Activated CD8-positive, alpha-beta memory T cell treated with anti-CD3 and anti-CD28 coated beads for 1 hour (primary cell): ENCODE measurements at places on chromosomes 13 and 19.
A peak's percentile ranks its signal among the peaks of the same experiment; 100 is the strongest.

DNA sequence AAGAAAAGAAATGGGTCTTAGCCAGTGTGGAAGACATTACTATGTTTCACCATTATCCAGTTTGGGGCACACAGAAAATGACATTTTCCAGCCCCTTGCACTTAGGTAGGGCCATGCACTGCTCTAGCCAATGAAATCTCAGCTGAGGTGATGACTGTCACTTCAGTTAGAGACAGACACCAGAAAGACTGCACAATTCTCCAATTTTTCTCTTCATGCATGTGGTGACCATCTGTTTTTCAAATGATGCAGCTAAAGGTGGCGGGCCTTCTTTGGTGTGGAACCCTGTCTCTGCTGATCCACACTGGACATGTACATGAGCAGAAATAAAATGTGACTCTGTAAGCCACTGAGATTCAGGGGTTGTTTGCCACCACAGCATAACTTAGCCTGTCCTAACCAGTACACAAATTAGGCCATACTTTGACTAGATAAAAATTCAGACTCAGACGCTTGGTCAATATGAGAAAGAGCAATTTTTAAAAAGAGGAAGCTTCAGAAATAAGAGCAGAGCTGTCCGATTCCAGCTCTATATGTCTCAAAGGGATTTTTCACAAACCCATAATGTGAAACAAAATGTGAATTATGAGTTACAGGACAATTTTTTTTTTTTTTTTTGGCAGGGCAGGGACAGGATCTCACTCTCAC, 6.7 kb downstream of the ZNF565 start:
- no peak for DNase-seq

DNA sequence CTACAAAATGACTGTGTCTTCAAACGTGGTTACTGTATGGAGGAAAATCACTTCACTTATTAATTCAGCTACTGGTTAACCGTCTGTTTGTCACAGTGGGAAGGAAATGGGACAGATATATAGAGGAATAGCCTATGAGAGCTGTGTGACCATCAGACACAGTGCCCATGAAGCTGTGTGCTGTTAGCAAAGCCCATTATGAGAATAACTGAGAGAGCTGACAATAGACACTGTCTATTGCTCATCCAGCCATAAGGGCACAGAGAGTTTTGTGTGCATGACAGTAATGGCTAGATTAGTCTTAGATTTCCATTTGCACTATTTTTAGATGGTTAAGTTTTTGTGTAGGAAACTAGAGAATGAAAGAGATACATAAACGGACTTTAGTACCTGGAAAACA, 64.1 kb upstream of the POSTN start:
- no peak for DNase-seq

DNA sequence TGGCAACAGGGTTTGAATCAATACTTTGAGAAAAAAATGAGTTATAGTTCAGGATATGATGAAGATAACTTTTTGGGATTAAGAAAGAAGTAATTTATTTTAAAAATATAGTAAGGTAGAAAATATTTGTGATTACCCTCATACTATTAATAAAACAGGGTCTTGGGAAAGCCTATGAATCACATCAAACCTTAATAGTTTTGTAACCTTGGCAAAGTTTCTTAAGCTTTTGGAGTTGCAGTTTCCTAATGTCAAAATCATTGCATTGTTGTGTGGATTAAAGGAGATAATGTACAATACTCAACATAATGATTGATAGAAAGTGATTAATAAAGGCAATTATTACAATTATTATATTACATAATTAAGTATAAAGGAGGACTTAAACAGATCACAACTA, 149.0 kb downstream of the LMO7 start:
- no peak for DNase-seq

DNA sequence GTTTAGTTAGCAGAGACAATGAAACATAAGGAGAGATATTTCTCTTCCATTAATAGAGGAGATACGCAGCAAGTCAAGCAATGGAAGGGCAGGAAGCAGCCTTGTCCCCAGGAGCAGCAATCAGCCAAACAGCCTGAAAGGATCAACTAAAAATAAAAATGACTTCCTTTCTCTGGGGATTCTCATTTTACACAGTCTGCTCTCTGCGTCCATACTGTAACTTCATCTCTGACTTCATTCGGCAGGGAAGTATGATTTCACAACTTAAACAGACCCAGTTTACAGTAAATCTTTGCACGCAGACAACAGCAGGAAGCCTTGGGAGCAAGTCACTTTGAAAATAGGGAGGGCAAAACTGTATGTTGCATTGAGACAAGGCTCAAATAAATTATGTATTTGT, 826.7 kb downstream of the DIAPH3 start:
- DNase-seq, result no peak

- no peak for DNase-seq
Measured at GRCh38 chr13:40024204-40024966, 368.9 kb downstream of the COG6 start.

GRCh38 chr13:51806566-51806965, 2.6 kb upstream of the DHRS12 start:
- DNase-seq, result no peak

GRCh38 chr13:110261166-110262081, 45.5 kb downstream of the COL4A1 start:
- DNase-seq, result no peak

- peak; percentile 85 for DNase-seq
Measured at GRCh38 chr19:21851596-21852345, 15.8 kb upstream of the ZNF43 start.

- no peak for DNase-seq
Measured at GRCh38 chr13:51577690-51578089, 6.6 kb upstream of the WDFY2 start.

DNA sequence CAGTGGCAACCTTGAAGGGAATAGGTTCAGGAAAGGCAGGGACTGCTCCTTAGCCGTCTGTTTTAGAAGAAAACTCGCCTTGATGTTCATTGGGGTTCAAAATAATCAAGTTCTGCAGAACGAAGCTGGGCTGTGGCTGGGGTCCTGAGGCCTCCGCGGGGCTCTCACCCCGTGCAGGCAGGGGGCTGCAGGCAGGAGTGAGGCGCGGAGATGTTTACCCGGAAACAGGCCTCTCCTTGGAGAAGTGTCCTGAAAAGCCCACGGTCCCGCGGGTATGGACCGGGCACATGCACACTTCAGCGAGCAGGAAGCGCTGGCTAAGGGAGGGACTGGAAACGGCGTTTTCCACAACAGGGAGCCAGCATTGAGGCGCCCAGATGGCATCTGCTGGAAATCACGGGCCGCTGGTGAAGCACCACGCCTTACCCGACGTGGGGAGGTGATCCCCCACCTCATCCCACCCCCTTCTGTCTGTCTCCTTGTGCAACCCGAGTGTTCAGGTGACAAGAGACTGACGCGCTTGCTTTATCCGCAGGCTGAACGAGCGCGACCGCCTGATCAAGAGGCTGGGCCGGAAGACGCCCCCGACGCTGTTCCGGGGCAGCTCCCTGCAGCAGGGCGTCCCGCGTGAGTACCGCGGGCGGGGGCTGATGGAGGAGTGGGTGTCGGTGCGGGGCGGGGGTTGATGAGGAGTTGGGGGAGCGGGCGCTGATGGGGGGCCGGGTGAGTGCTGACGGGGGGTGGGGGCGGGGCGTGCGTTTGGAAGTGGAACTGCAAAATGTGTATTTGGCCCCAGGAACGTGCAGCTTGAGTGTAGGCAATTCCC, 39.6 kb downstream of the SHISA2 start:
- DNase-seq, result peak; percentile 29

- DNase-seq, result no peak
Measured at GRCh38 chr13:92573467-92574057, 653.0 kb upstream of the GPC6 start.

DNA sequence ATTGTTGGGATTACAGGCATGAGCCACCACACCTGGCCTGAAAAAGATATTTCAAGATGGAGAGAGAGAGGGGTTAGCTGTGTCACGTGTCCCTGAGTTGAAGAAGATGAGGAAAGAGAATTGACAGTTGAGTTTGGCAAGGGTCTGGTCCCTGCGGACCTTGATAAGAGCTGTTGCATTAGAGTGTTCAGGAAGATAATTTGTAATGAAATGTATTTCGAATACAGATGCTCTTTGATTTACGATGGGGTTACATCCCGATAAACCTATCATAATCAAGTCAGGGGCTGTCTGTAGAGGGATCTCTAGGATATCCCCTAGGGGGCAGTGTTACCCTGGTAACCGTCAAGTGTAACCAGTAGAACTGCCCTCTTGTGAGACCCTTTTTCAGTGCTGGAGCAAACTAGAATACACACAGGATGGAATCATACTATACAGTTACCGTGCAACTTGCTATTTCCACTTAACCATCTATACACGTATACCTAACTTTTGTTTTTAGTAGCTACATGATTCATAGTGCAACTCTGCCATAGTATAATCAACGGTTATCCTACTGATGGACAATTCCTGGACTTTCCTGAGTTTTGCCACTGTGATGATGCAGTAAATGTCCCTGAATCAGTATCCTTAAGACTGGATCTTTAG, 1.5 kb upstream of the ELOF1 start:
- no peak for DNase-seq

- DNase-seq, result no peak
Measured at GRCh38 chr13:86810361-86810760, 860.8 kb upstream of the SLITRK5 start.

DNA sequence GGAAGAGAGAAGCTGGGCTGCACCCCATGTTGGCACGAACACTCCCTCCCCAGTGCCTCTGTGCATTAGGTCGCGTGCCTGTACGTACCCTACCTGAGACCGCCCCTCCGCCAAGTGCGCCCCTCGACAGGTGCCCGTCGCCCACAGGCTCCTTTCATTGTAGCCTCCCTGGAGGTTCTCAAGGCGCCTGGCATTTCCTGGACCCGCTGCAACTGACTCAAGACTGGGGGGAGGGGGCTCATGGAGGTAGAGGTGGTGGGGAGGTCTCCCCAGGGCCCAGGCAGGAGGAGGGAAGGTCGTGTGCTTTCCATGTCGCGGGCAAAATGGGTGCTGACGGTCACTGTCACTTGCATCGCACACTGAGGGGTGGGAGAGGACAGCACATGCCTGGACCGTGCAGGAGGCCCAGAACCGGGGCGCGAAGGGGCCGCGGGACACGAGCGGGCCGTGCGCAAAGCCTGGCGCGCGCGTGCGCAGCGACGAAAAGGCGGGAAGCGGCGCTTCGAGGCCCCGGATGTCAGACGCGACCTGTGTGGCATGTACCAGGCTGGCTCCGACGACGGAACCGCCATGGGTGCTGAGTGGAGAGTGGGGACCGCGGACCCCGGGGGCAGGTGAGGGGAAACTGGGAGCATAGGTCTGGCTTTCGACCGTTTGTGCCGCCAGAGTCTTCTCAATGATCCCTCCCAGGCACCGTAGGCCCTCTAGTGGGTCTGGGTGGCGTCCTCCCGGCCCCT, 16.5 kb downstream of the NFIX start:
- DNase-seq, result no peak

GRCh38 chr19:18833849-18834643, 2.3 kb downstream of the UPF1 start:
- DNase-seq, result no peak

DNA sequence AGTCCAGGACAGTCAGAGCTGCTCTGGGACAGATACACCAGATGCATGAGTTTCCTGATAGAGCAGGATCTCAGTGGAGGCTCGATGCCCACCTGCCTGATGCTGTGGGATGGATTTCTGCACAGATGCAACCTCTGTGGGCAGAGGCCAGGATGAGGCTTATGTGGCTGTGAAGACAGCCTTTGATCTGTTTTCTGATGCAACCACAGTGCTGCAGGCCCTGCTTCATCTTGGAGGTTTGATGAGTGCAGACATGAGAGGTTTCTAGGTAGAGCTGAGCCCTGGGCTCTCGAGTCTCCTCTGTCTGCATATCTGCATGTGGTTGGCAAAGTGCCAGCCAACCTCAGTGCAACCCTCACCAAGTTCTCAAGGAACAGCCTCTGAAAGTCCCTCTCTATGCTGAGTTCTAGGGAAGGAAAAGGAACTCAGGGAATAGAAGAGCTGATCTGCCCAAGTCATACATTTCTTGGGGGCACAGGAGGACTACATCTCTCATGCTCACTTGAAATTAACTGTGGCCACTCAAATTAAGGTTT, 23.1 kb upstream of the TSHZ3 start:
- no peak for DNase-seq

GRCh38 chr13:29718694-29719093, 123.2 kb upstream of the SLC7A1 start:
- DNase-seq, result no peak

GRCh38 chr13:33218020-33218419, 67.5 kb downstream of the STARD13 start:
- no peak for DNase-seq

GRCh38 chr13:102401265-102401664, 583 bp downstream of the FGF14 start:
- no peak for DNase-seq

DNA sequence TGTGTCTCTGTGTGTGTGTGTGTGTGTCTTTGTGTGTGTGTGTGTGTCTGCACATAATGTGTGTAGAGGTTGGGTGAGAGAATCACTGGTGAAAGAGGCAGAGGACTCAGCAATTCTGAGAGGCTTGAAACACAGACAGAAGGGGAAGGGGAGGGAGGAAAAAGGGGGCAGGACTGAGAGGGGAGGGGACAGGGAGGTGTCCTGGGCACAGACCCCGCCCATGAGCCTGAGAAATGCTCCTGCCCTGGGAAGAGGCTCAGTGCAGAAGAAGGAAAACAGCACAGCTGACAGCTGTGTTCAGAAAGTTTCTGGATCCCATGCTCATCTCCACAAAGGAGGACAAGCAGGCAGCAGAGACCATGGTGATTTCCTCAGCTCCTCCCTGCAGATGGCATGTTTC, 59.1 kb upstream of the CEACAM8 start:
- no peak for DNase-seq

DNA sequence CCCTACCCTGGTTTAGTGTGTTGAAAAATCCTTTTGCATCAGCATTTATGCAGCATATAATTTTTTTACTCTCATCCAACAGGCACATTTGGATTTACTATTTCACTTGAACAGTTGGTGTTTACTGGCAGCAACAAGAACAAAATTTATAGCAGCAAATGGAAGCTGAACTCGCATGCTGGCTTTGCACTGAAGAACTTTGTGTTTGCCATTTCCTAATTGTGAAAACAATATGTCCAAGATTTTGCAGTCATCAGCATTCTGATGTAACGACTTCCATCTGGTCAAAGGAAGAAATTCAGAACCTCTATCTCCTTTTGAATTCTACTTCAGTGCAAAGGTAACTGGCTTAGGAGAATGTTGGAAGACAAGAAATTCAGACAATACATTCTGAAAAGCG, 131.0 kb downstream of the DLEU7 start:
- no peak for DNase-seq

GRCh38 chr13:41554626-41555386, 97.5 kb downstream of the RGCC start:
- no peak for DNase-seq

- no peak for DNase-seq
Measured at GRCh38 chr13:65343898-65344663, 1886.1 kb downstream of the PCDH9 start.

GRCh38 chr13:102399791-102400674, 1.8 kb downstream of the FGF14 start:
- DNase-seq, result no peak

- no peak for DNase-seq
Measured at GRCh38 chr19:7902796-7903243, 857 bp upstream of the MAP2K7 start.

DNA sequence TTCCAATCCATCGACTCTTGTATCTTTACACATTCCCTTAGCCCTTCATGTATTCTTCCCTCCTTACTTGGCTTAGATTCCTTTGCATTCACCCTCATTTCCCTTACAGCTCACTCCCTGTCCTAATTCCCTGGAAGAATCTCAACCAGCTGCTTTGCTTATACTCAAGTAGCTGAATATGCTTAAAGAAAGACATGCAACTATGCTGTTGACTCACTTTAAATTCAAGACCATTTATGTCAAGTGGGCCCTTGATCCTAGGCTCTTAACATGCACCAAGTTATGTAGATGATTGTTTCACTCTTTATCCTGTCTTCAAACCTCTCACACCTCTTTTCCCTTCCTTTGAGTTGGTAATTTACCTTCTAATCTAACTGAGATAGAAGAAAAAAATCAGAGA, 7.4 kb downstream of the CCDC122 start:
- DNase-seq, result no peak
